Suppressor macrophage (primary cell): ENCODE measurements at places on chromosomes 7 and 10.
A peak's percentile ranks its signal among the peaks of the same experiment; 100 is the strongest.

DNA sequence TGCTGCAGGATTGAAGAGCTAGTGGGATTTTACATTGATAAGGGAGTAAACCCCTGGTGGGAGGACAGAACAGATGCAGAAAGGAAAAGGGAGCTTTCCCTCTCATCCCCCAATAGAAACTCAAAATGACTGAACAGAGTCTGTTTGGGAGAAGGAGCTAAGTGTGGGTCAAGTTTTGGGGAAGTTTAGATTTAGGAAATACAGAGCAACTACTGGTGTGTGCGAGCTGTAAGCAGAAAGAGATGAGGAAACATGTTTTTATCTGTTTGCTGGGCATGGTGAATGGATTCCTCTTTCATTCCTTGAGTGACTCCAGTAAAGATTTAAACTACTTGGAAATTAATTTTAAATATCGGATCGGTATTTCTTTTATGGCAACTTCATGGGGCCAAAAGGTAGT, 132.7 kb downstream of the AOAH start:
- DNase-seq = peak; percentile 64

- peak; percentile 27 for DNase-seq
These were observed 25.9 kb upstream of the C10orf71 start for GRCh38 chr10:49273082-49273465.

DNA sequence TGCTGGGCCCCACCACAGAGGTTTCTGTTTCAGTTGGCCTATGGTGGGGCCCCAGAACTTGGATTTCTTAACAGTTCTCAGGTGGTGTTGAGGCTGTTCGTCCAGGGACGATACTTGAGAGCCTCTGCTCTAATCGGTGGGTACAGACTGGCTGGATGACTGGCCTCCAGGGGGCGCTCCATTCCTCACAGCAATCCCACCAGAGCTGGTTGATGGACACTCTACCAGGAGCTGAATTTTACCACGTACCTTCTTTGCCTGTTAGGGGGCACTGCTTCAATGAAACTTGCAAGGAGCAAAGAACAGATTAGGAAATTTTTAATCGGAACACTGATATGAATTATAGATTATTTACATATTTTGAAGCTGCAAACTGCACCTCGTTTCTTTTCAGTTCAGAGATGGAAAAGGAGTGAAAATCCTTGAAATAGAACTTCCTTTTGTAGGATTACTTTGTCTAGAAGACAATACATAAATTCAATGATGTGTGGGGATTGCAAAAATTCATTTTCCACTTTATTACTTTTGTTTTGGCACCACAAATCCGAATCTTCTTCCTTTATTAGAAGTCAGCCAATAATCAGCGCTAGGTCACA, 44.8 kb downstream of the KBTBD2 start:
- DNase-seq = peak; percentile 91

DNA sequence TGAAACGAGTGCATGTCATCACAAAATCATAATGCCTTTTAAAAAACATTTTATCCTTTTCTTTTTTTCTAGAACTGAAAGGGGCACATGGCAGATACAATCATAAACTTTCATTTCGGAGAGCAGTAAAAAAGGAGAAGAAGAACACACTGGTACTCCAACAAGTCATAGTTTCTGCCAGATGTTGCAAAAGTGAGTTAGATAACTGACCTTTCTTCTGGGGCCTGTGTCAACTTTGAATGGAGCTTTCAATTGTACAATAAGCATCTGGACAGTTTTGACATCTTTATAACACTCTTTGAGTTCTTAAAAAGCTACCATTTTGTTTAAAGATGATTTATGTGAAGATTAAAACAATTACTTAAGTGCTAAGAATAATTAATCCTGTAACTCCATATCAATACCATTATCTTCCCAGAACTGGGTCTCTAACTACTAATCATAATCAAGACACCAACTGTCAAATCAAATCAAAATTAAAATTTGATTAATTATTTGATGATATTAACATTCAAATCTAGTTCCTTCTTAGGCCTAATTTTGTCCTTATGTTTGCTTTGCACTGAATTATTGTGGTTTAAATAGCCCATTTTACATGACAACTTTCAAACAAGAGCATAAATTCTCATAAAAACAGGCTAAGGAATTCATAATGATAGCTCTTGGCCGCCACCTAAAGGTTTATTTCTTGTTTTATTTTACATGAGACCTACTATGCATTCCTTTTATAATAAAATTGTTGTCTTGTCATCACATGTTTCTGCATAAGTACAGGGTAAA, 19.5 kb upstream of the ITGB8 start:
- DNase-seq = peak; percentile 81

GRCh38 chr10:106987362-106987761, 177.1 kb downstream of the SORCS1 start:
- no peak for DNase-seq

DNA sequence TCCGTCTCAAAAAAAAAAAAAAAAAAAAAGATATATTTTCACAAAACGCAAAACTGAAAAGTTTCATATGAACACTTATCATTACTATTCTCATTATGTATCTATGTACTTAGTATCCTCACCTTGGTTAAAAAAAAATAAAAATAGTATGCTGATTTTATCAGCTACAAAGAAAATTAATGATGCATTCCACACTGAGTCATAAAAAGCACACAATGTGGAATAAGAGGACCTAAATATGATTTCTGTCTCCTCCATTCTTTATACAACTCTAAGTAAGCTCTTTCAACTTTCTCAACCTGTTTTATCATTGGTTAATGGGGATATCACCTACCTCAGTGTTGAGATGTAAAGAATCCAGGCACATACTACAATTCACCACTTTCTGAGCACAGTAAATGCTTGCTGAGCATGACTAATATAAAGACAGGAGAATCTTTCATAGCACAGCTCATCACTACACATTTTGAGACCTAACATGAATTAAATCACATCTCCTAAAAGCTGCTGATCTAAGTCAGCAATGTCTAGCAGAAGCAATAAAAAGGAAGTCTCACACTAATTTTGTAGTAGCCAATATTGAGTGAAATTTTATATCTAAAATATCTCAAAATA, 2.7 kb downstream of the SNX13 start:
- no peak for DNase-seq

DNA sequence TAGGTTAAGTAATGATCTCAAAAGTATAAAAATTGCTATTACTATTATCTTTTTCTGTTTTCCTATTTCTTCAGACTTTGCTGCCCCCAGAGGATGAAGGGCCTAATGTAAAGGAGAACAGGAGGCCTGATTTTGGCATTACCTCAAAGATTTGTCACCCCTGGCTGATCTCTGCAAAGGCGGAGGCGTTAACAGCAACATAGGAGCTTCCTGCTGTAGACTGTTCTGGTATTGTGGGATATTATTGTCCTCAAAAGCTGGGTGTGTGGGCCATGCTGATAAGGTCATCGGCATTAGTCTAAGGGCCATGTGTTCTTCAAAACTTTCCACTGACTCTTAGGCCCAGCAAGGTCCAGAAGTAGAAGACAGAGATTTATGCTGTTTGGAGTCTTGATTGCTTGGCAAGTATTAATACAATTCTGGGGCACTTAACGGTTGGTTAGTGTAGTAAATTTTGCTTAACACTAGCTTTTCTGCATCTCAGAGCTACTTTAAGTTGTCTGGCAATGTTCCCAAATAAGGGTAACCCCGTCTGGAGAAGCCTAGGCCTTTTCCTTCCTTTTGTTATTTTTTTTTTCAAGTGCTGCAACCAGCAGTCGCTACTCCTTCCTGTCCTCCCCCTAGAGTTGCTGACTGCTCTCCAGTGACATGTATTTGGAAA, 14.0 kb upstream of the ENTPD1 start:
- DNase-seq = peak; percentile 81

DNA sequence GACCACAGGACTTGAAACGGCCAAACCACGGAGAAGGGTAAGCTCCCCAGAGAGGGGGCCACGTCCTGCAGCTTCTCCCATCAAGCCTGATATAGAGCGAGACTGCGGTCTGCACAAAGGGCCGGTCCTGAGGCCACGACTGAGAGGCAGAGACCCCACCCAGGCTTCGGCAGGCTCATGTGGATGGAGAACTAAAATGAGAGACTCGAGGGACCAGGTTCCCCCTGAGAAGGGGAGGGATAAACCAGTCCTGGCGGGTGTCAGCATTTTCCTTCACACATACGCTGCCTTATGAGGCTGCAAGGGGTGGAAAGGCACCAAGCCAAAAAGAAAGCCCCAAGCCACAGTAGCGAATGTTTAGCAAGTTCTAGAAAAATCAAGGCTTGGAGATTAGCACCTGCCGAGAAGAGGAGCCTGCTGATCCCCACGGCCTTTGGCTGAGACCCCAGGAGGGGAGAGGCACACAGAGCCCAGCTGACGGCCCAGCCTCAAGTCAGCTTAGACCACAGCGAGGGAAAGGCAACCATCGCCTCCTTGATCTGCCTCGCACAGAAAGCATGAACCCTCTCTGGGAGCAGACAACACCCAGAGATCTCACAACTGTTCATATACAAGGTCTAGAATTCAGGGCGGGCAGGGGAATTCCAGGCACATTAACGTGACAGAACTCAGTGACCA, 92.6 kb upstream of the RNF32 start:
- DNase-seq = no peak

- no peak for DNase-seq
These were observed 42.7 kb downstream of the ZNF438 start for GRCh38 chr10:30988831-30989435.

- no peak for DNase-seq
These were observed 35.9 kb downstream of the UPF2 start for GRCh38 chr10:12006671-12007070.

DNA sequence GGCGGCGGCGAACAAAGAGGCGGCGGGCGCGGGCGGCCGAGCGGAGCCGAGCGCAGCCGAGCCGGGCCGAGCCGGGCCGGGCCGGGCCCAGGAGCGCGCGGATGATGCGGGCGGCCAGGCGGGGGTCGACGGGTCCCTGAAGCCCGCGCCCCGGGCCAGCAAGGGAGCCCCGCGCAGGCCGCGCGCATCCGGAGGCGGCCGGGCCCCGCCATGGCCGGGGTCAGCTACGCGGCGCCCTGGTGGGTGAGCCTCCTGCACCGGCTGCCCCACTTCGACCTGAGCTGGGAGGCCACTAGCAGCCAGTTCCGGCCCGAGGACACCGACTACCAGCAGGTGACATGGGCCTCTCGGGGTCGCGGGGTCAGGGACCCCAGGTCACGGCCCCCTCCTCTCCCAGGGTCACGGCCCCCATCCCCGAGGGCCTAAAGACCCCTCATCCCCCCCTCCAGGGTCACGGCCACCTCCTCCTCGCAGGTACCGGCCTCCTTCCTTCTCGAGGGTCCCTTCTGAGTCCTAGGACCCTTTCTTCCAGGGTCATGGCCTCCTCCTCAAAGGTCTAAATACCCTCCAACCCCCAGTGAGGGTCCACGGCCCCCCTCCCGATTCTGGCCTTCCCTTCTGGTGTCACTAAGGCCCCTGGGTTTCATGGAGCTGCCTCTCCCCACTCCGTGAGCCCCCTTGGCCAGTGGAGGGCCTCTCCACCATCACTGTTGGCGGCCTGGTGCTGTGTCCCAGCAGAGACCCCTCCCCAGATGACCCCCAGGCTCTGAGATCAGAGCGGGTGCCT, at the start of gene TTYH3:
Gene TTYH3 (plus strand): TSS at position 41 of the 787 bp plus-strand sequence. CDS start 170 bp downstream, at position 211.
- DNase-seq = no peak

- DNase-seq = no peak
These were observed 117.8 kb upstream of the ABI1 start for GRCh38 chr10:26978519-26978918.

DNA sequence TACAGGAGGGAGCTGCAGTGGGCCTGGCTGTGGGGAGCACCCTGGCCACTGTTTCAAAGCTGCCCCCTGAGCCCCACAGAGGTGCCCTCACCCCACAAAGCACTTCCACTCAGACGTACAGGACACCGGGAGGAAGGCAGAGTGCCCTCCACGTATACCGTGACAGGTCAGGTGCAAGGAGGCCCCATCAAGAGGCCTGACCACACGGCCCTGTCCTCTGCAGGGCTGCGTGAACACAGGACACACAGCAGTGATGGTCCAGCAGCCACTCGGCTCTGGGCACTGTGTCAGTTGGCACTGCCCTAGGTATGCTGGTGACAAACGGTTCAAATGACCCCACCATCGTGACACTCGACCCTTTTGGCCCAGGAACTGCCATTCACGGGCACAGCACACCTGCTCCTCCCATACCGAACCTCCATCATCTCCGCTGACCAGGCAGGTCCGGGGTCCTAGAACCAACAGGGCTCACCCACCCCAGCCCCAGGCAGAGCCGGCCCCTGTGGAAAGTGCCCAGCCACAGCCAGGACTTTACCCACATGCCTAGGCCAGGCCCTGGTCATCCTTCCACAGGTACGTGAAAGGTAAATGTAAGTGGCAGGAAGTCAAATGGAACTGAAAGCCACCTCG, 560.9 kb downstream of the PTPRN2 start:
- DNase-seq = no peak

GRCh38 chr10:13633689-13634088, 46.9 kb downstream of the PRPF18 start:
- peak; percentile 14 for DNase-seq

DNA sequence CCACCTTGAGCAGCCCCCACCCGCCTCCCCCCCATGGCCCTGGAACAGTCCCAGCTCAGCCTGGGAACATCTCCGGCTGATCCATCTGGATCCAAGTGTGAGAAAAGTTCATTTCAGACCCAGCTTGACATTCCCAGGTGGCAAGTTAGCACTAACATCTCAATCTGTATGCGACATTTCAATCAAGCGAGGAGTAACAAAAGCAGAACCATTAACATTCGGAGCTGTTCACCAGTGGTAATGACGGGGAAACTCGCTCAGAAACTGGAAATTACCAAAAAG, 65.4 kb downstream of the PAX2 start:
- no peak for DNase-seq

DNA sequence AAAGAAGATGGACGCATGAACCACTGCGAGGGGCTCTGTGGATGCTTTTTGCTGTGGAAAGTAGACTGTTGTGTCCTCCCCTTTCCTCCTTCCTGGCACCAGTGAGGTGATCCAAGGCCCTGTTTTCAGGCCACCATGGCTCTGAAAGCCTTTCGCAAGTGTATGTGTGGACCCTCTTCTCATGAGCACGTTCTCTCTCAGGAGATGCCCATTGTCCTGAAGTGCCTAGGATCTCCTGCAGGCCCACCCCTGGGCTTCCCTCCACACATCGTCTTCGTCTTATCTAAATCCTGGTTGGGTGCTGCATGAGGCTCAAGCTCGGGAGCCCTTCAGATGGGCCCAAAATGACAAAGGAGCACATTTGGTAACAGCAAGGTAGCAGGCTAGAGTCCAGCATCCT, 188.2 kb downstream of the PTPN20 start:
- no peak for DNase-seq

- DNase-seq = peak; percentile 52
These were observed 139.8 kb downstream of the RPS24 start for GRCh38 chr10:78173360-78174015.

- DNase-seq = no peak
These were observed 83.0 kb downstream of the SORBS1 start for GRCh38 chr10:95478185-95478584.
